ENCODE measurements at places on chromosomes 11 and 22.

- DNase-seq = no peak
Measured at GRCh38 chr11:84681456-84681855, 945.7 kb downstream of the DLG2 start.

GRCh38 chr11:60310407-60310998 is 16.6 kb upstream of the MS4A6E start:
- no peak for DNase-seq

GRCh38 chr11:118042796-118043195 is 34.1 kb upstream of the TMPRSS4 start:
- DNase-seq = no peak

- no peak for DNase-seq
Measured at GRCh38 chr11:63019506-63019905, 3.9 kb upstream of the SLC22A8 start.

GRCh38 chr11:28090052-28090749 is 17.8 kb downstream of the KIF18A start:
- DNase-seq = no peak

DNA sequence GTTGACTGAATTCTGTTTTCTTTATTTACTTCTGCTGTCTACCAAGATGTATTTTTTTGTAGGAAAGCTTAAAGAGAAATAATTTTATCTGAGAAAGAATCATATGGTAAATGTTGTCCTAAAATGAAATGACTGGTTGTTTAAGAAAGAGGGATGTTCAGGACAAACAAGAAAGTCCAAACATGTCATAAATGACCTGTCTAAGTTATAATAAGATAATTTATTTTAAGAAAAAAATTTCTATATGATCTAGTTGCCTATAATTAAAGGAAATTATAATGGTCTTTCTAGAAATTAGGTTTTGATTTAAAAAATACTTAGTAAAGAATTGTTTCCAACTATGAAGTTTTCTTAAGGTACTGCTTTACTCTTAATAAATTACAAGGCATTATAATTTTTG is 10.5 kb downstream of the SCGB2A2 start:
- no peak for DNase-seq

DNA sequence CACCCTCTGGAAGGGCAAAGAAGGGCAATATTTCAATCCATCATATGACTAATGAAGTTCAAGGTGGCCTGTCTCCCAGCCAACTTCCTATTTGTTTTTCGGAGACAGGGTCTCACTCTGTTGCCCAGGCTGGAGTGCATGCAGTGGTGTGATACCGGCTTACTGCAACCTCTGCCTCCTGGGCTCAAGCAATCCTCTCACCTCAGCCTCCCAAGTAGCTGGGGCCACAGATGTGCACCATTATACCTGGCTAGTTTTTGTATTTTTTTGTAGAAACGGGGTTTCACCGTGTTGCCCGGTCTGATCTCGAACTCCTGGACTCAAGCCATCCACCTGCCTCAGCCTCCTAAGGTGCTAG is 13.4 kb downstream of the ABTB2 start:
- no peak for DNase-seq

- no peak for DNase-seq
Measured at GRCh38 chr11:119251114-119251513, 45.0 kb downstream of the CBL start.

DNA sequence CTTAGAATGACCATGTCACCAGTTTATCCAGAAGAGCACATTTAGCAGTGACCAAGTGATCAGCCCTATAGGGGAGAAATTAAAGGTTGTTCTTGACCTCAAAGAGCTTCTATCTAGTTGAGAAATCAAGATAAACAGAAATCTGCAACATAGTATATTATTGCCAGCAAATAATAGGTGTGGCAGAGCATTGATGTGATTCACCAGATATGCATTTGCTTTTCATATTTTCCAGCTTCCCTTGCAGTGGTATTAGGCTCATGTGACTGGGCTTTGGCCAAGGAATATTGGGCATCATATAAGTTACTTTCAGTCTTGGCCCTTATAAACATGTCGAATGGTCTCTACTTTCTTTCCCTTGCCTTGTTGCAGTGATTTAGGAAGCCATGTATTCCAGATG is 34.5 kb downstream of the COMMD9 start:
- DNase-seq = no peak

- DNase-seq = no peak
Measured at GRCh38 chr11:14366936-14367335, 8.0 kb upstream of the RRAS2 start.

DNA sequence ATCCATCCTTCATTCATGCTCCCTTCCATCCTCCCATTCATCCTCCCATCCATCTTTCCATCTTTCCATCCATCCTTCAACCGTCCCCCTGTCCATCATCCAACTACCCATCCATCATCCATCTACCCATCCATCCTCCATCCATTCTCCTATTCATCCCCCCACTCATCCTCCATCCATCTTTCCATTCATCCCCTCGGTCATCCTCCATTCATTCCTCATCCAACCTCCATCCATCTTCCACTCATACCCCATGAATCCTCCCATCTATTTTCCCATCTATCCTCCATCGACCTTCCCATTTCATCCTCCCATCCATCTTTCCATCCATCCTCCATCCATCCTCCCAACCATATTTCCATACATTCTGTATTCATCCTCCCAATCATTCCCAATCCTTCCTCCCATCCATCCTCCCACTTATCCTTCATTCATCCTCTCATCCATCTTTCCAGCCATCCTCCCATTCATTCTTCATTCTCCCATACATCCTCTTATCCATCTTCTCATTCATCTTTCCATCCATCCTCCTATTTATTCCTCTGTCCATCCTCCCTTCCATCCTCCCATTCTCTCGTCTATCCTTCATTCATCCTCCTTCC is 29.9 kb downstream of the IGLL1 start:
- no peak for DNase-seq

DNA sequence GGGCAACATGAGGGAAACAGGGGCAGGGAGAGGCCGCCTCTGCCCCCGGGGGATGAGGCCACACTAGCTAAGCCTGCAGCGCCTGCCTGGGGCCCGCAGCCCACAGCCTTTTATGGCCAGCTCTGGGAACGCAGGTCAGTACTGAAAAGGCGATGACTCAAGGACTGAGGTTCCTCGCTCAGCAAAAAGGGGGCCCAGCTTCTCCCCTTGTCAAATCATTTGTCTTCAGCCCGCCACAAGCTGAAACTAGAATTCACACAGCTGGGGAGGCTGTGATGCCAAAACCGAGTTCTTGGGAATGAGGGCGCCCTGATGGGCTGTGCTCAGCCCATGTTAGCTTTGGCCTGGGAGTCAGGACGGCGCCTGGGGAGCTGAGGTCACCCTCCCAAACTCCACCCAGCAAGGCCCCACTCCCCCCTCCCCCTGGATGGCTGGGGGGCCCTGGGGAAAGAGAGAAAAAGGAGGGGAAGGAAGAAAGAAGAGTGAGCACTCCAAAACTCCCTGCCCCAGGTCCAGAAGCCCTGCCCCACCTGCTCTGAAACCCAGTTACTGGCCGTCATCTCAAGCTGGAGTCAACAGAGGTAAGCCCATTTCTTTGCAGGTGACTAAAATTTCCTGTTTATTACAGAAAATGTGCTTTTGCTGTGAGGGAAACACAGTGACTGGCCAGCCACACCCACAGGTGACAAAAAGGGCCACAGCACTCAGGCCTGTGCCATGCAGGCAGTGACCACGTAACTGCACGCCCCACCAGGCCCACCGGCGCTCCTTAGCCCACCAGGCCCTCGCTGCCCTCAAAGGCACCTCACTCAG is 13.7 kb downstream of the EHD1 start:
- no peak for DNase-seq
